ENCODE measurements at places on chromosomes 12 and 14. TPM values are rescaled to one million over a fixed set of nuclear protein-coding genes. Genes with fewer than 3 reads are reported as not detected.

DNA sequence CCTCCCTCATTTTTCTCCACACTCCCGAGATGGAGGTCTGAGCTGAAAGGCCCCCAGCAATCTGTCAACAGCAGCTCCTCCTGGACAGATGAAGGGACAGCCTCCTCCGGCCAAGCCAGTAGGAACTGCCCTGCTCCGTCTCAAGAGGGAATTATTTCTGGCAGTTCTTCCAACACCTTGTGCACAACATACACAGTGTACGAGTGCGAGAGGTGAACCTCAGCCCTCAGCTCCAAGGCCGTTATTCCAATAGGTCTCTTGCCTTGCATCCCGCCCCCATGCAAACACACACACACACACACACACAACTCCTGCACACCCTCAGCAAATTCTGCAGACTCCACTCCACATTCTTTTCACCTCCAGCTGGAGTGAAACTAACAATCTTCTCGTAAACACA is 181.7 kb upstream of the FAR2 start:
- no peak for DNase-seq

- DNase-seq: no peak
Observed at GRCh38 chr12:27620121-27620520, 76.1 kb upstream of the REP15 start.

DNA sequence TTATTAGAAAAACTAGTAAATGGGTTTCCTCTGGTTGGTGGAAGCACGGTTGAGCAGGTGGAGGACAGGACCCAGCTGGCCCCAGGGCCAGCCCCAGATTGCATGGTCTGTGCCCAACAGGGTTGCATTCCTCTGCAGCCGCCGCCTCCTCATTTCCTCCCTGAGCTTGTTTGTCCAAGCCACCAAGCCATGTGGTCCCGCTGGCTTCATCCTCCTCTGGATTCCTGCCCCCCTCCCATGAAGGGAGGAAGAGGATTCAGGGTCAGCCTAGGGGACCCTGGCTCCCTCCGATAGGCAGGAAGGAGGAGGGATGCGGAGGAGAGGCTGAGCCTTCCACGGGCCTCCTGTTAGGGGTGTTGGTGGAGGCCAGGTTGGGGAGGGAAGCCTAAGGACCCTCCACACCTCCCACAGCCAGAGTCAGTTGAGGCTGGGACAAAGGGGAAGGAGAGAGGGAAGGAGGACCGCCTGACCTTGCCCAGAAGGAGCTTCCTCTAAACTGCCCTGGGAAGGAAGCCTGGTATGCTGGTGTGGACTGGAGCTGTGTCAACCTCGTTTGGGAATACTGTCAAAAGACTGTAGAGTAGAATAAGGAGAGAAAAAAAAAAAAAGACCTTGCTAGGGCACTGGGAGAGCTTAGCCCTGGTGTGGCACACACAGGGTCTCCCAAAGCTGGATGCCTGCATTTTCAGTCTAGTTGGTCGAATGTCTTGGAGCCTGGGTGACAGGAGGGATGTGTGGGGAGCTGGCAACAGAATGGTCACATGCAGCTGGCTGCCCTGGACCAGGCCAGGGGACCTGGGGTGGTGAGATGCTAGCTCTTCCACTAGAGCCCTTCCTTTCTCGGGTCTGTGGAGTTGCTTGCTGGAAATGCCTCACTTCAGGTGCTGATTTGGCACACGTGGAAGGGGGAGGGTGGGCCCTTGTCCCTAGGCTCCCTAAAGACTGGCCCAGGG is 42.4 kb downstream of the PLEKHG3 start:
- DNase-seq: no peak

- no peak for DNase-seq
Observed at GRCh38 chr12:84922693-84923092, 10.1 kb upstream of the SLC6A15 start.

DNA sequence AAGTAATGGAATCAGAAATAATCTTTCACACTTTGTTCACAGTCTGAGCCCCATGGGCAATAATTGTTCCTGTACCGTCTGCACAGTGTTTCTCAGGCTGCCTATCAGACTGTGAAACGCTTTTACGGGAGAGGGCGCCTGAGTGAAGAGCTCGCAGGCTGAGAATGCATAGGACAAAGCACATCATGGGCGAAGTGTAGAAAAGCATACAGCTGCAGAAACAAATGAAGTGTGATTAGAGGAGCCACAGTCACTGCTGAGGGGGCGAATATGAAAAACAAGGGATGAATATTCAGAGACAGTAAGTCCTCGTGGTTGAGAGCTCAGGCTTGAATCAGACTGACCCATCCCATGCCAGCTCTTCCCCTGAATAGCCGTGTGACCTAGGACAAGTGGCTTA is 438.4 kb upstream of the DCN start:
- no peak for DNase-seq

DNA sequence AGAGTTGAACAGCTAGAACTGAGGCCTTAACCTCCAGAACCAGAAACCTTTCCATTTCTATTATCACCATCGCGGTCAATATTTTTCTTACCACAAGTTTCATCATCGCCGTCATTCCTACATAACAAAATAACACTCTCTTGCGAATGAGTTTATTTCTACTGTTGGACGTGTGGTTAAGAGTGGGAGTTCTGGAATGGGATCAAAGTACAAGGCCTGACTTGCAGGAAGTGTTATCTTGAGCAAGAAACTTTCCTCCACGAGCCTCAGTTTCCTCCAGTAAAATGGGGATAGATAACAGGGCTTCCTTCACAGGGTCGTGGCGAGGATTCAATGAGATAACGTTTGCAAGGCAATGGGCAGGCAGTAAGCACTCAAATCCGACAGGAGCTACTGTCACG is 652 bp downstream of the SART3 start:
- no peak for DNase-seq

- no peak for DNase-seq
Observed at GRCh38 chr12:51932218-51933076, 19.1 kb upstream of the ACVR1B start.

DNA sequence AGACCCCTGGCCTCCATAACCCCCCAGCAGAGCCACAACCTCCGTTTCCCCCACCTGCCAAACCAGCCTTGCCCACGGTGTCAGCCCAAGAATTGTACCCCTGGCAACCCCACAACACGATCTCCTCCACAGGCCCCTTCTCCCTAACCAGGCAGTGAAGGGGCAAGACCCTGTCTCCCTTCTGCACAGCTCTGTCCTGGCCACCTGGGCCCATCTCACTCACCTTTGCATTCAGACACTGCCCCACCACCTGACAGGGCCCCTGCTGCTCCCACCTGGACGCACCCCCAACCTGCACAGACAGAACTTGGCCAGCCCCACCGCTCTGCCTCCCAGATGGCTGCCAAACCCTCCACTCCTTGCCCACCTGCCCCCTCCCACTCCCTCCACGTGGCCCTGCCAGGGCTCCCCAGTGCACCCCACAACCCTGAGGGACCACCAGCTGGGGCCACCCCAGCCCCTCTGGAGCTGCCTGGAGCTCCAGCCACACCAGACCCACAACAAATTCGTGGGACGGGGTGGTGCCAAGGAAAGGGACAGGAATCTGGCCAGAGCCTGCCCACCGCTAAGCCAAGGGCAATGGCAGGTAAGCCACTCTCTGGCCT is 11.8 kb downstream of the AHNAK2 start:
- DNase-seq: no peak

GRCh38 chr14:75906680-75907280 is 75.0 kb downstream of the TGFB3 start:
- DNase-seq: peak; percentile 12

DNA sequence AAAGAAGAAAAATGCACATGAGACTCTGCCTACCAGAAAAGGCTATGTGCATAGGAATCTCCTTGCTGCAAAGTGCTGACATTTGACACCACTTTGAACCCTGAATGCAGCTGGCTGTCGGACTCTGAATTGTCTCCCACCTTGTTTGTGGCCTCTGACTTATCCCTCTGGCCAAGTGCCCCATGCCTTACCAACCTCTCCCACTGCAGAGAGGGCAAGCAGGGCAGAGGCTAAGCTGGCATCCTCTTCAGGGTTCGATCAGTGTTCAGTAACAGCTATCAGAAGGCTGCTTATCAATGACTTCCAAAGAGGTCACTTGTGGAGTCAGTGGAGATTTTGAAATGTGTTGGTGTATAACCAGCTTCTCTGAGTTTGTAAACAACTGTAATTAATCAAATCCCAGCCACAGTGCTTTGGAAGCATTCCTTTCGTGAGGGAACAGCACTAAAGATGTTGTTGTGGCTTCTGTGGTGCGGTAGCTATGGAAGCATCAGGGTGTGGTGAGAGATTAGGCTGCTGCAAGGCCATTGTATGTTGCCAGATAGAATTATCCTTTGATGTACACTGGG is 22.6 kb upstream of the BMP4 start:
- peak; percentile 52 for DNase-seq

DNA sequence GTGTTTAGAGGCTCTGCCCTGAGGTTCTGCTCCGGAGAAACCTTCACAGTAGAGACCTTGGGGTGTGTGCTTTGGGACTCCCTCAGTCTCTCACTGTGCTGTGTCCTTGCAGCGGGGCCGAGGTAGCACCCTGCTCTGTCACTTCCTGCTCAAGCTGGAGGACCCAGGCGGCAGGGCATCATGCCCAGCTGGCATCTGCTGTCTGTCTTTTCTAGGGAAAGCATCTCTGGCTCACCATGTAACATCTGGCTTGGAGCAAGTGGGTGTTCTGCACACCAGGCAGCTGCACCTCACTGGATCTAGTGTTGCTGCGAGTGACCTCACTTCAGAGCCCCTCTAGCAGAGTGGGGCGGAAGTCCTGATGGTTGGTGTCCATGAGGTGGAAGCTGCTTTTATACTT is 124.5 kb downstream of the ESRRB start:
- DNase-seq: no peak

DNA sequence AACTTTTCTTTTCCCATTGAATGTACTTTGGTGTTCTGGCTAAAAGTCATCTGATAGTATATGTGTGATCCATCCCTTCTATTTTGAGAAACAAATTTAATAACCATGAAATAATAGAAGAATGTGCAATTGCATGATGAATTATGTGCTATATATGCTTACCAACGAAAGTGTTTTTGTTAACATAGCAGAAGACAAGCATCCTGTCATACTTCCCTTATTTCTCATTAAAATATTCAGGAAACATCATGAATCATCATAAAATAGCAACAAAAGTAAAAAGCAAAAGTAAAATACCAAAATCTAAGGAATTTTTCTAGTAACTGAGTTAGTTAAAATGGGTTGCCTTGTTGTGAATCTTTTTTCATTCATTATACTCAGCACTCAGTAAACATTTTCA is 409.0 kb upstream of the PDE3A start:
- no peak for DNase-seq

DNA sequence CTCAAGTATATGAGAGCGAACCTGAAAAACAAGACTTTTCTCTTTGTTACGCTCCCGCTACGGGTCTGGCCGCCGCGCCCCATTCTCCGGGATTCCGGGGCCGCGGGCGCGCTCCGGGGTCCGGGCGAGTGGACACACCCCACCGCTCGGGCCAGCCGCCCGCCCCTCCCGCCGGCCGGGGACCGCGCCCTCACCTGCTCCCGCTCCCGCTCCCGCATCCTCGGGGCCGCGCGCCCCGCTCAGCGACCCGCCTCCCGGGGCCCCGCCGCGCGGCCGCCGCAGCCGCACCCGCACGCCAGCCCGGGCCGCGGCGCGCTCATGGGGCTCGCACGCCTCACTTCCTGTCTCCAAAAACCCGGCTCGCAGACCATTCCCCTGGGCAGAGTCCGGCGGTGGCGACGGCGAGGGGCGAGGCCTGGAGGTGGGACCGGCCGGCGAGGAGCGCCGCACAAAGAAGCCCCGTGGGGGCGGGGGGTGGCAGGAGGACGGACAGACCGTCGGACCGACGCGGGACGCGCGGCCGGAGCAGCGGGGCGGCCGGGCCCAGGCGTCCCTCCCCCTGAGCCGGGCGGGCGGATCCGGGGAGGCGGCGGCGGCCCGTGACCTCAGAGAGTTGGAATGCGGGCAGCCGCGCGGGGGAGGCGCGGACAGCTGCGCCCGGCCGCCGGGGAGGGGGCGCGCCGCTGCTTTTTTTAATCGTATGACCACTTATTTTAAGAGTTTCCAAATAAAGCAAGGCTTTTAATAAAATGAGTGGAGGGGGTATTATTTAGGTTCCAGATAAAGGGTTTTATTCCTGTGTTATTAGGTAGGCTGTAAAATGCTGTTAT is at the start of gene PTPN21:
Gene PTPN21 (minus strand): TSS at position 551 of the 830 bp plus-strand sequence. CDS start 4,590 bp downstream, outside the sequence.
- peak; percentile 48 for DNase-seq

DNA sequence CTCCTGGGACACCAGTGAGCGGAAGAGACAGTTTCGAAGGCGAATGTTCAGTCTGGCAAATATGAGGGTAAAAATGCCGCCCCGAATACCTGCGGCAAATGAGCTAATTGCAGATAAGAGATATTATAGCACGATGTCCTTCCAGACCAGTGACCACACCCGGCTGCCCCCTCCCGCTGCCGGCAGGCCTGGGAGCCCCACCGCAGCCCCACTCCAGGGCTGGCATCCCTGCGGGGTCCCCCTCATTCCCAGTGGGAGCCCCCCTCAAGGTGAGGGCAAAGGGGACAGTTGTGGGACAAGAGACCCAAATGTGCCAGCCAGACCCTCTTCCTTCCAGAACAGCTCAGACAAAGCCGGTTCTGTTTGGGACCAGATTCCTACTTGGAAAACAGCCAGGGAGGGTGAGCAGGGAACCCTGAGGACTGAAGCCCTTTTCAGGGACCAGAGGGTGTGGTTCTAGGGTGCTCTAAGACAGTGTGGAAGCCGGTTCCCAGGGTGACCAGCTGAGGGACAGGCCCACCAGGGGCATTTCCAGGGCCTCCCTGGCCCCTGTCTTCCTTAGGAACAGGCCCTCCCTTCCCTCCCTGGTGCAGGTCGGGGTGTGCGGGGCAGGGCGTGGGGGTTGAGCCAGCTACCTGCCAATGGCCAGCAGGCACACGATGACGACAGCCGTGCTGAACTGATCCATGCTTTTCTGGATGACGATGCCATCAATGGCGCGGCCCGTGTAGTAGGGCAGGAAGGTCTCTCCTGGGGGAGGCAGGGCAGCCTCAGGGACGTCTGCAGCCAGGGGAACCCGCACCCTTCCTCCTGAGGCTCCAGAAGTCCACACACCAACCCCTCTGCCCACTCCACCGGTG is 16.2 kb downstream of the ABCB9 start:
- no peak for DNase-seq

GRCh38 chr12:58801986-58802385 is 118.3 kb downstream of the LRIG3 start:
- peak; percentile 9 for DNase-seq

SLC5A8 gene
- total RNA-seq: 1.7 TPM

ADAMTS20 gene
- 0.10 TPM for total RNA-seq

BMP4 gene
- 13.2 TPM for total RNA-seq

AP1G2 gene
- 32.8 TPM for total RNA-seq

MYF5 gene
- total RNA-seq: 3.5 TPM

RNASE4 gene
- total RNA-seq: 31.1 TPM

MUCL1 gene
- 90.0 TPM for total RNA-seq

KIF26A gene
- total RNA-seq: 8.1 TPM

COX8C gene
- total RNA-seq: not detected

C14orf132 gene
- total RNA-seq: 8.7 TPM

AMHR2 gene
- total RNA-seq: not detected

PTCSC3 gene
- total RNA-seq: not detected

LGR5 gene
- 13.7 TPM for total RNA-seq

KLRC2 gene
- total RNA-seq: not detected

ABCC9 gene
- 46.3 TPM for total RNA-seq

RNFT2 gene
- 1.7 TPM for total RNA-seq

IL23A gene
- total RNA-seq: 0.20 TPM

ENDOU gene
- 20.8 TPM for total RNA-seq
